Left ventricle myocardium inferior (tissue), 1 donor: ENCODE measurements at places on chromosomes 12 and 14.

GRCh38 chr14:97978341-97978740 lies 1181.2 kb downstream of the VRK1 start:
- H3K4me3 ChIP-seq: peak overlapping the region; percentile 65
- H3K4me1 ChIP-seq: peaks cover 48% of the 10 kb centered on the region
- H3K36me3 ChIP-seq: no peaks in the 10 kb centered on the region

GRCh38 chr12:65168681-65169319 lies 583 bp upstream of the LEMD3 start:
- peaks cover 8% of the 10 kb centered on the region for H3K27me3 ChIP-seq
- H3K4me1 ChIP-seq: peaks cover 49% of the 10 kb centered on the region
- no peak for DNase-seq
- H3K27ac ChIP-seq: peak overlapping the region; percentile 96
- H3K4me3 ChIP-seq: peak overlapping the region; percentile 94

- H3K27me3 ChIP-seq: peaks cover 75% of the 10 kb centered on the region
- peak; percentile 11 for DNase-seq
- no peaks in the 10 kb centered on the region for H3K36me3 ChIP-seq
- H3K4me1 ChIP-seq: no peaks in the 10 kb centered on the region
- H3K4me3 ChIP-seq: no peak overlapping the region
These were observed 25.9 kb downstream of the NOC4L start for GRCh38 chr12:132170094-132170636.

DNA sequence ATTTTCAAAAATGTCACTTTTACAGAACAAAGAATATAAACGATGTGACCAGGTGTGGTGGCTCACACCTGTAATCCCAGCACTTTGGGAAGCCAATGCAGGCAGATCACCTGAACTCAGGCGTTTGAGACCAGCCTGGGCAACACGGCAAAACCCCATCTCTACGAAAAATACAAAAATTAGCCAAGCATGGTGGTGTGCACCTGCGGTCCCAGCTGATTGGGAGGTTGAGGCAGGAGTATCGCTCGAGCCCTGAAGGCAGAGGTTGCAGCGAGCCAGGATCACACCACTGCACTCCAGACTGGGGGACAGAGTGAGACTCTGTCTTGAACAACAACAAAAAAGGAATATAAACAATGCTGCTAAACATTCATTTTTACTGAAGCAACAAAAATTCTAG lies 15.2 kb downstream of the HEATR5A start:
- peaks cover 16% of the 10 kb centered on the region for H3K36me3 ChIP-seq
- H3K27me3 ChIP-seq: no peaks in the 10 kb centered on the region
- peaks cover 42% of the 10 kb centered on the region for H3K4me1 ChIP-seq
- H3K4me3 ChIP-seq: no peak overlapping the region
- H3K27ac ChIP-seq: no peak overlapping the region
- DNase-seq: no peak

- no peaks in the 10 kb centered on the region for H3K36me3 ChIP-seq
- H3K27ac ChIP-seq: no peak overlapping the region
- H3K4me3 ChIP-seq: no peak overlapping the region
- no peak for DNase-seq
- no peaks in the 10 kb centered on the region for H3K4me1 ChIP-seq
- no peaks in the 10 kb centered on the region for H3K27me3 ChIP-seq
These were observed 97.3 kb upstream of the CPM start for GRCh38 chr12:69030321-69030720.

- no peaks in the 10 kb centered on the region for H3K36me3 ChIP-seq
- no peaks in the 10 kb centered on the region for H3K27me3 ChIP-seq
- H3K4me3 ChIP-seq: no peak overlapping the region
- no peak overlapping the region for H3K27ac ChIP-seq
These were observed 274.1 kb upstream of the G2E3 start for GRCh38 chr14:30284808-30285207.

- H3K27me3 ChIP-seq: peaks cover 6% of the 10 kb centered on the region
- H3K4me1 ChIP-seq: peaks cover 40% of the 10 kb centered on the region
- H3K27ac ChIP-seq: peak overlapping the region; percentile 91
- no peaks in the 10 kb centered on the region for H3K36me3 ChIP-seq
- no peak overlapping the region for H3K4me3 ChIP-seq
- DNase-seq: no peak
These were observed 29.8 kb upstream of the PLEKHG6 start for GRCh38 chr12:6280672-6281071.
